ENCODE measurements at places on chromosomes 7 and 10.

DNA sequence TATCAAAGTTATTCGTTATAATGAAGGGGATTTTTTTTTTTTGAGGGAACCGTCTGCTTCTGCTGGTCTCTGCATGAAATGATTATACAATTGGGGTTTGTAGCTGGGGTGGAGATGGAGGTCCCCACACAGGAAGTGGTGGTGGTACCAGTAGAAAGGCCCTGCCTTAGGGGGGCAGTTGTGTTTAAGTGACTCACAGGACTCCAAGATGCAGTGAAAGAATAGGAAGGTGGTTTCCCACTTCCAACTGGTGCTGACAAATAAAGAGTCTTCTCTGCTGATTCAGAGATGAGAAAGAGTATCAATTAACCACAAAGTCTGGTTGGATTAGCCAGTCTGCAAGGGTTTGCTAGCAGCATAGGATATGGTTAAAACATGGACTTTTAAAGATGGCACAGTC is 376.0 kb downstream of the SORCS3 start:
- no peak for DNase-seq

- DNase-seq, result peak; percentile 25
Measured at GRCh38 chr10:28326516-28327490, 23.9 kb upstream of the MPP7 start.

GRCh38 chr10:72333112-72334015 is 21.4 kb downstream of the DNAJB12 start:
- no peak for DNase-seq

DNA sequence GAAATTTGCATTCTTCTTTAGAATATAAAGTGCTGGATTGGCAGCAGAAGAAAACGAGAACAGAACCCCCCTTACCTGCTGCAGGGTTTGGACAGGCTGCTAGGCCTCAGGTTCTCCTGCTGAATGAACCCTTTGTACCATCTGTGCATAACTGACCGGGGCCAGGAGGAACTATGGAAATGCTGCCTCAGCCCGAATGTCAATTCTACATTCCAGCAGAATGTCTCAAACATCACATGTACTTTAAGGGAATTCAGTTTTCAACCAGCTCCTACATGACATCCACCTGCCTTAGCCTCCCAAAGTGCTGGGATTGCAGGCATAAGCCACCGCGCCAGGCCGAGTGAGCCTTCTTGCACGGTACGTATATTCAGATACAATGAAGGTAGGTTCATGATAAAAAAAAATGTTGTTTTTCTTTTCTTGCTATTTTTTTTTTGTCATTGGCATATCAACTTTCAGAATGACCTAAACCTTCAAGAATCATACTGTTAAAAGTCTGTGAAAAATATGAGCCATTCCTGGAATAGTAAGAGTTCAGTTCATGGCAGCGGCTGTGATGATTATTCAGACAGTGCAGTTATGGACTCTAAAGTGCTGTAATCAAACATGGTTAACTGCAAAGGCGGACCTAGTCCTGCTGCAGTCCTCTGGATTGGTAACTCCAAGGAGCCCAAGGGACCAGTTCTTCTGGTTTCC is 84.4 kb upstream of the TNS3 start:
- DNase-seq, result no peak

DNA sequence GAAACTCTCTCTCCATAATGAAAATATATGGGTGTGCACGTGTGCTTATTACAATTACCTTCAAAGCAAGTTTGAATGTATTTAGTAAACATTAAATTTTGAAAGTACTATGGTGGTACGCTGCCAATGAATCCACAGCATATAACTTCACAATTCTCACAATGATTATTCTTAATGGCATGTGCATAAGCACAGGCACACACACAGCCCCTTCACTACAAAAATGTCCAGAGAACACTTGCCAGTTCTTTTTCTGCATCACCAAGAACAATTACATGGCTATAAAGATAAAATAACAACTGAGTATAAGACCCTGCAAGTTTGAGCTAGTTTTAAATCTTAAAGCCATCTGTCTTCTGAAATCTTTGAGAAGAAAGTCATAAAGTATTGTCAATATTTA is 22.2 kb downstream of the SGCE start:
- no peak for DNase-seq

DNA sequence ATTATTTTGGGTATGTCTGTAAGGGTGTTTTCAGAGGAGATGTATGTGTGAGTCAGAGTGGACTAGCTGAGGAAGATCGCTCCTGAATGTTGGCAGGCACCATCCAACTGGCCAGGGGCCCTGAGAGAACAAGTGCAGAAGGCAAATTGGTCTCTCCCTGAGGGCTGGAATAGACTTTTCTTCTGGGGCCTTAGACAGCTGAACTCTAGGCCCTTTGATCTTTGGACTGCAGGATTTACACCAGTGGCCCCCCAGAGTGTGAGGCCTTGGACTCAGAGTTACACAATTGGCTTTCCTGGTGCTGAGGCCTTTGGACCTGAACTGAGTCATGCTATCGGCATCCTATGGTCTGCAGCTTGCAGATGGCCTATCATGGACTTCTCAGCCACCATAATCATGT is 217.2 kb downstream of the REEP3 start:
- no peak for DNase-seq

DNA sequence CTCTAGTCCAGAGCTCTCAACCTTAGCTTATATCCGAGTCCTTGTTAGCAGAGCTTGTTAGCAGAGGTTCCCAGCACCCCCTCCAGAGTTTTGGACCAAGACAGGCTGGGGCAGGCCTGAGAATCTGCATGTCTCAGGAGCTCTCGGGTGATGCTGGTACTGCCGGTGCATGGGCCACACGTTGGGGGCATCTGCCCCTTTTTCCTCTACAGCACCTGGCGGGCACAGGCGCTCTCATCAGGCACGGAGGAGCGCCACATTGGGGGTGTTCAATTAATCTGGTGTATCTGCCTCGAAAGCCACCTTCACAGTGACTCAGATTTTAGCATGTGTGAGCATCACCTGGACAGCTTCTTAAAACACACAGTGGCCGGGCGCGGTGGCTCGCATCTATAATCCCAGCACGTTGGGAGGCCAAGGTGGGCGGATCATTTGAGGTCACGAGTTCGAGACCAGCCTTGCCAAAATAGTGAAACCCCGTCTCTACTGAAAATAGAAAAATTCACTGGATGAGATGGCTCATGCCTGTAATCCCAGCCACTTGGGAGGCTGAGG is 117.7 kb downstream of the ELFN1 start:
- DNase-seq, result no peak

DNA sequence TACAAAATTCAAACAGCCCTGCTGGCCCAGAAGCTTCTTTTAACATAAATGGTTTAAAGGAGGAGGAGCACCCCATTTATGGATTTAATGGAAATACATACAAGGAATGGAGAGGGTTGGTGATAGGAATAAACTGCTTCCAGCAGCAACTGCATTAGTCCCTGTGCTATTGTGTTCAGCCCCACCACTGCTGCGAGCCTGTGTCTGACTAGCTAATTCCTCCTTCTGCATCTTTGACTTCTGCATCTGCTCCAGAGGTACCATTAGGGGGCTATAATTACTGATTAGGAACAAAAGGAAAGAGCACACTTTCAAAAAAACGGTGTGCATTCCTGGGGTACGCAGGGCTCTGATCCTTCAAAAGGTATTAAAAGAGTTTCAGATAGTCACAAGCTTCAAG is 24.8 kb downstream of the CDCA7L start:
- no peak for DNase-seq

GRCh38 chr10:75904499-75905283 is 473.3 kb downstream of the LRMDA start:
- DNase-seq, result no peak

DNA sequence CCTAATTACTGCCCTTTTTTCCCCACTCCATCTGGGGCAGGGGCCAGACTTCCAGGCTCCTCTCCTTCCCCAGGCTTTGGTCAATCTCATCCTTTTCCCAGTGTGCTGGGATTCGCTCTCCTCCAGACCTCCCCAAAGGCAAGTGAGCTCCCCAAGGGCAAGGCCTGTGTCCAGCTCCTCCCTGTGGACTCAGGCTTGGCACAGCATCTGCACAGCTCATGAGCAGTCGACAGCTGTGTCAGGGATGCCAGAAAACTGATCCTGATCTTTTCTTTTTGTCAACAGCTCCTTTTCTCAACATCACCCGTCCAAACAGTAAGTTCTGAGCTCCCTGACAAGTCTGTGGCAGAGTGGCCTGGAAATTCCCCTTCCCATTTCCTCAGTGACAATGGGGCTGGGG is 67.1 kb downstream of the C10orf120 start:
- DNase-seq, result no peak

DNA sequence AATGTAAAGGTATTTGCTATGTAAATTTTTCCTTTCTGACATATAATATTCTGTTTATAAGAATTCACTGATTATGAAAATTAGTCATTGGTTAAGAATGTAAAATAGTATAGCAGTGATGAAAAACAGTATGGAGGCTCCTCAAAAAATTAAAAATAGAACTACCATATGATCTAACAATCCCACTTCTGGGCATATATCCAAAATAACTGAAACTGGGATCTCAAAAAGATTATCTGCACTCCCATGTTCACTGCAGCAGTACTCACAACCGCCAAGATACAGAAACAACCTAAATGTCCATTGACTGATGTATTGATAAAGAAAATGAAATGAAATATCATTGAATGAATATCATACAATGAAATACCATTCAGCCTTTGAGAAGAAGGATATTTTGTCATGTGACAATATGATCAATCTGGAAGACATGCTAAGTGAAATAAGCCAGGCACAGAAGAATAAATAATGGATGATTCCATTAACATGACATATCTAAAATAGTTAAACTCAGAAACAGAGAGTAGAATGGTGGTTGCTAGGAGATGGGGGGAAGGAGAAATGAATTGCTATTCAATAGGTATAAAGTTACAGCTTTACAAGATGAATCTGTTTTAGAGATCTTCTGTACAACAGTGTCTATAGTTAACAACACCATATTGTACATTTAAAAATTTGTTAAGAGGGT is 14.0 kb downstream of the C10orf88 start:
- DNase-seq, result no peak

DNA sequence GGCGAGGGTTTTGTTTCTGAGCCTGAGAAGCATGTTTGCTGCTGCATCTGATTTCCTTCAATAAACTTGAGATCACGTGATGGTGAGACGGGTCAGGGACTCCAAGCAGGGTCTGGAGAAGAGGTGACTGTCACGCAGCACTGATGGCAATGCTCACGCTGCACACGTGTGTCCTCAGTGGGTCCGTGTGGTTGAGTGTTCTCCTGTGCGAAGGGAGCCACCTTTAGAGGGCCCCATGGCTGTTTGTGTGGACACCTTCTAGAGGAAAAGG is 100.4 kb downstream of the WDR37 start:
- no peak for DNase-seq

DNA sequence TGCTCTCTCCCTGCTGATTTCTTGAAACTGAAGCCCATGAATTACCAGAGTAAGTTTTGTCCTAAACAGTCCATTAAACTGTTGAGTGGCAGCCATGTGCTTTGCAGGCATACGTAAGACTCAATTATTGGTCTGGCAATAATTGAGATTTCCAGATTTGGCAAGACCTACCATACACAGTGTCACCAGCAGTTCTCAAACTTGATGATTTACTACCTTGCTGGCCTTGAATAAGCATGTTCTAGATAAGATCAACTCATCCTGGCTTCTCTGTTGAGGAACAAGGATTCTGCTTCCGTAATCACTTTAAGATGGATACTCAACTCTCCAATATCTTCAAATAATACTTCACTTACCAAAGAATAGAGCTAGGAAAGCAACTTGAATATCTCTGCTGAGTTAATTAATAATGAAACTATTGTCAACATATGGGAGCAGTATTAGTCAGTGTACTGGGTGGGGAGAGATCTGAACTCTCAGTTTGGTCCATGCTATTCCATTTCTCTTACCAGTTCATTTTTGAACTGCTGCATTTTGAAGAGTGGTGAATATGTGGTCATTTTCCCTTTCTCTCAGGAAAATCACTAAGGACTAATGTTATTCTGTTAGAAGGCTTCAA is 181.4 kb downstream of the IPMK start:
- DNase-seq, result no peak

DNA sequence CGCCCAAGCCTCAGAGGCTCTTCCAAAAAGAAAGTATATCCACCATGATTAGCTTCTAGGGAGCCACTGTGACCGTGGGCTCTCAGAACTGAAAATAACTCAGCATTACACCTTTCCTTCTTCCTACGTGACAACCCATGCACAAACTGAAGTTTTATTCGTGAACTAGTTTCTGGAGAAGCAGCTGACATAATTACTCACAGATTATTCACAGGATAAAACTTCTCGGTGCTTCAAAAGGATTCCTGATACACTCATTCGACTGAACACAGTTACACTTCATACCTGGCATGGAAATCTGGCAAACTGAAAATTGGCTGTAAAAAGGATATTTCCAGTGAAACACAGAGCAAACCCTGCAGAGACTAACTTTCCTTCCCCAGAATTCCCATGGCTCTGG is 139.2 kb upstream of the PTER start:
- no peak for DNase-seq

DNA sequence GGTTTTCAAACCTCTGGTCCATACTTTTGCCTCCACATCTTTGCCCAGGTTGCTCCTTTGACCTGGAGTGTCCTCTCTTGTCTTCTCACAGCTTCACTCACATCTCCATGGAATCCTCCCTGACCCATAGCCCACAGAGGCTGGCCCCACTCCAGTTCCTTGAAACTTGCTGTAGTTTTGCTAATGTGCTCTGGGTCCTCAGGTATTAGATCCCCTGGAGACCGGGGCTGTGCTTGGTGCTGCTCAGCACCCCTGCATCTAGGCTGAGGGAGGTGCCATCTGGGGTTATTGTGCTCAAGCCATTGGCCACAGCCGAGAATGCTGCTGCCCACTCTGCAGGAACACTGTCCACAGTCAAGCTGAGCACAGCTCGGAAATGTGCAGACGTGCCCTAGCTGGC is 16.5 kb downstream of the KNDC1 start:
- no peak for DNase-seq

GRCh38 chr7:41336455-41336952 is 366.4 kb downstream of the INHBA start:
- no peak for DNase-seq

DNA sequence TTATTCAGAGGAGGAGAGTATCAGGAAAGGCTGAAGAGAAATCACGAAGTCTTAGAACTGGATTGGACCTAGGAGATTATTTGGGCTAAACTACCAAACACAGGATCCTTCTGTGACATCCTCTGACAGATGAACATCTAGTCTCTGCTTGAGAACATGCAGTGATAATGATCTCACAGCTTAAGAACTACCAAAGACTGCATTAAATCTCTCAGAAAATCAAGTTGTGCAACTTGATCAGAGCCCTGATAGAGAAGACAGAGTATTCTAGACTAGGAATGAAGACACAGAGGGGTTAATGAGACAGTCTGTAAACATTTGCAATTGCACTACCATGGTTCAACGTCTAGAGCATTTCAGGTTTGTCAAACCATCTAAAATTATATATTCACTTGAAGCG is 37.1 kb upstream of the AGBL3 start:
- DNase-seq, result no peak

All from MV-4-11 (cell line).